Mammary microvascular endothelial cell (primary cell): ENCODE measurements at places on chromosomes 5 and 9. TPM values are rescaled to one million over a fixed set of nuclear protein-coding genes. Genes with fewer than 3 reads are reported as not detected.

DEPDC1B gene
- 17.4 and 19.1 TPM in 2 replicates for total RNA-seq

LCN12 gene
- total RNA-seq: not detected in 2 replicates

SPATA31C1 gene
- total RNA-seq: not detected in 2 replicates

RARS1 gene
- total RNA-seq: 107 and 121 TPM in 2 replicates

CXCL14 gene
- not detected in 2 replicates for total RNA-seq

PCDHB3 gene
- 0.30 and 0.47 TPM in 2 replicates for total RNA-seq

C5 gene
- 0.54 and 1.7 TPM in 2 replicates for total RNA-seq

GABRG2 gene
- not detected in 2 replicates for total RNA-seq

FAM81B gene
- total RNA-seq: not detected in 2 replicates
